ENCODE measurements at places on chromosomes 16 and 17.

- no peak for DNase-seq
Observed at GRCh38 chr16:89922477-89922883, 662 bp upstream of the TUBB3 start.

- no peak for DNase-seq
Observed at GRCh38 chr17:58172369-58173071, 5.7 kb downstream of the OR4D2 start.

GRCh38 chr16:67105246-67105645, 4.5 kb upstream of the PHAF1 start:
- no peak for DNase-seq

DNA sequence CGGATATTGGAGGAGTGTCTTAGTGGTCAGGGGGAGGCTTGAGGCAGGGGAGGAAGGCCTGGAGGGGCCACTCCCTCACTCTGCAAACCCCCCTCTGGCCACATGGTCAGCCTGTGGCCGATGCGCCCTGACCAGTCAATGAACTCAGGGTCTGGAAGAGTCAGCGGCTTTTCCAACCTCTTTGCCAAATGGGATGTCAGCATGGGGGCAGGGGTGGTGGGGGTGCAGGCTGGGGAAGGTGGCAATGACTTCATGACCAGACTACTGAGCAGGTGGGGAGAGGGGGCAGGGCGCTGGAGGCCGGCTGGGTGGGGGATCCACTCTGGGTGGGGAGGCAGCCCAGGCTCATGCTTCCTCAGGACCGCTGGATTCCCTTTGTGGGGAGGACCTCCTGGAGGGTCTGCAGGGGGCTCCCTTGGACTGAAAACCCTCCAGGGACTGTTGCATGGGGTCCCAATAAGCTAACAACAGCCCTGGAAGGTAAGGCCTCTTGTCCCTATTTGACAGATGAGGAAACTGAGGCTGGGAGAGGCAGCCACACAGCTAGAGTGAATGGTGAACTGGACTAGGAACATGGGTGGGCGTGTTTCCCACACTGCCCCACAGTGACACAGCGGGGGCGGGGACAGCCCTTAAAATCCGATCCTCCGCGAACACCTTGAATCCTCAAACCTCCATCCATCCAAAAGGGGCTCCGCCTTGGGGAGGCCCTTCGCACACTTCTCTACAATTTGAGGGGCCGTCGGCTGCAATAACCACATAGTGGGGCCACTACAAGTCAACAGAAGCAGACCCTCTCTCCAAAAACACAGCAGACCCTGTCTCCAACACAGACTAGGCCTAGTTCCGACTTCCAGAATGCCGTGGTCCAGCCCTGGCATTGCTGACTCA, 81.0 kb upstream of the TOB1 start:
- DNase-seq, result no peak

DNA sequence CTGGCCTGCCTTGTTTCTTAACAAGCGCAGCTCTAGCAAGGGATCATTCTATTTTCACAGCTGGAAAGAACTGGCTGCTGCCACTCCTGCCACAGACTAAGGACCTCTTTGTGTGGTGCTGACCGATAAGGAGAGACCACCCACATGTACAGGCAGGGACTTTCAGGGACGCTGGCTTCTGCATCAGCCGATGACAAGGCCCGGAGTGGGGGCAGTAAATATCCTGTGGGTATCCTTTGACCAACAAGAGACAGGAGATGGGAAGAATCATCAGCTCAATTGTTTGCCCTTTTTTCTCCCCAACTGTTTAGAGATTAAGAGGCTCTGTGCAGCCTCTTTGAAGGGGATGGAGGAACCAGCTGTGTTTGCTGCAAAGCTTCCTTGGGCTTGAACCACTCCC, 9.2 kb upstream of the ITPRIPL2 start:
- DNase-seq, result no peak

DNA sequence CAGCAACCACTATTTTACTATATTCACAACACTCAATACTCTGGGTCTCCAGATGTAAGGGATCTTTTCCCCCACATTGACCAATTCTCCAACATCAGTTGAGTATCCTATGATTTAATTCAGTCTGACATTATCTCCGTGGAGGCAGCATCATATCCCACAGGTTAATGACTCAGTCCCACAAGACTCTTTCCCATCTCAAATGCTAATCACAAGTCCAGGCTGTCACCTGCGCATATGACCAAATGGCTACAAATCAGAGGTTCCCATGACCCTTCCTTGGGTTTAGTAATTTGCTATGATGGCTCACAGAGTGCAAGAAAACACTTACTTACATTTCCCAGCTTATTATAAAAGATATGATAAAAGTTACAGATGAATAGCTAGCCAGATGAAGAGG, 18.7 kb downstream of the ACSM3 start:
- DNase-seq, result no peak

DNA sequence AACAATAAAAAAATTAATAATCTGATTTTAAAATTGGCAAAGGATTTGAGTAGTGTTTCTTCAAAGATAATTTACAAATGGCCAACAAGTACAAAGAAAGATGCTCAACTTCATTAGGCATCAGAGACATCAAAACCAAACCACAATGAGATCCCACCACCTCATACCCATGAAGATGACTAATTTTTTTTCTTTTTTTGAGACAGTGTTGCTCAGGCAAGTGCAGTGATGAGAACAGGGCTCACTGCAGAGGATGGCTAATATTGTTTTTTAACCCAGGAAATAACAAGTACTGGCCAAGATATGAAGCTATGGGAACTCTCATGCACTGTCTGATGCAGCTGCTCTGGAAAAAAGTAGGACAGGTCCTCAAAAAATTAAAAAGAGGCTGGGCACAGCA, 14.9 kb downstream of the WDR45B start:
- no peak for DNase-seq

DNA sequence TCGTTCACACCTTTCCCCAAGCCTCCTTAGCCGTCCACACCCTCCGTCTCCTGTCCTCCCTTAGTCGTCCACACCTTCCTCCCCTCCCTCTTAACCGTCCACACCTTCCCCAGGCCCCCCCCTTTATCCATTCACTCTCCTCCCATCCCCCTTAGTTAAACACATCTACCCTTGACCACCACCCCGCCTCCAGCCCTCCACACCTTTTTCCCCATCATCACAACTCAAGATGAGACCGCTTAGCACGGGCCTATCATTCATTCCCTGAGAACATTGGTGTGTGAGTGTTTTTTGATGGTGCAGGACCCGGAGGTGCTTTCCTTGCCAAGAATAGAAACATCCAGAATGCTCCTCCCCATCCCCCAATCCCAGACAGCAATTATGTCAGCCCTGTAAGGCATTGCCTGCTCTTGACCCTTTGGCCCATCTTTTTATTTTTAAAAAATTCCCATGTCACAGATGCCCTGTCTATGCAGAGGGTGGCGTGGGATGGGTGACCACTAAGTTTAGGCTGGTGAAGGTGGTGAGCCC, 1.4 kb downstream of the TENT4B start:
- no peak for DNase-seq

DNA sequence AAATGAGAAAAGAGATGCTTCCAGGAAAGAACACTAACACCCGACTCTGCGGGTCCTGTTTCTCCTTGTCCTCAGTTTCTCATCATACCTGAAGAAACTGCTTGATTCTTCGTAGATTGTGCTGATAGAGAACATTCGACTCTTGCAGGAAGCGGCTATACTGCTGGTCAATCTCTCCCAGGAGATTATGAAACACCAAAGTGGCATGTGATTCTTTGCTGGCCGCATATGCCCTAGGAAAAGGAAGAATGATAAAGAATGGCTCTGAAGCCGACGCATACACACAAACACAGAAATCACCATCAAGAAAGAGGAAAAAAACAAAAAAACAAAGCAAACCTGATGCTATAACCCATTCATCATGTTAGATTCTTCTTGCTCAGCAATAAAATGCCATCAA, 41.8 kb downstream of the STAT3 start:
- DNase-seq, result no peak

DNA sequence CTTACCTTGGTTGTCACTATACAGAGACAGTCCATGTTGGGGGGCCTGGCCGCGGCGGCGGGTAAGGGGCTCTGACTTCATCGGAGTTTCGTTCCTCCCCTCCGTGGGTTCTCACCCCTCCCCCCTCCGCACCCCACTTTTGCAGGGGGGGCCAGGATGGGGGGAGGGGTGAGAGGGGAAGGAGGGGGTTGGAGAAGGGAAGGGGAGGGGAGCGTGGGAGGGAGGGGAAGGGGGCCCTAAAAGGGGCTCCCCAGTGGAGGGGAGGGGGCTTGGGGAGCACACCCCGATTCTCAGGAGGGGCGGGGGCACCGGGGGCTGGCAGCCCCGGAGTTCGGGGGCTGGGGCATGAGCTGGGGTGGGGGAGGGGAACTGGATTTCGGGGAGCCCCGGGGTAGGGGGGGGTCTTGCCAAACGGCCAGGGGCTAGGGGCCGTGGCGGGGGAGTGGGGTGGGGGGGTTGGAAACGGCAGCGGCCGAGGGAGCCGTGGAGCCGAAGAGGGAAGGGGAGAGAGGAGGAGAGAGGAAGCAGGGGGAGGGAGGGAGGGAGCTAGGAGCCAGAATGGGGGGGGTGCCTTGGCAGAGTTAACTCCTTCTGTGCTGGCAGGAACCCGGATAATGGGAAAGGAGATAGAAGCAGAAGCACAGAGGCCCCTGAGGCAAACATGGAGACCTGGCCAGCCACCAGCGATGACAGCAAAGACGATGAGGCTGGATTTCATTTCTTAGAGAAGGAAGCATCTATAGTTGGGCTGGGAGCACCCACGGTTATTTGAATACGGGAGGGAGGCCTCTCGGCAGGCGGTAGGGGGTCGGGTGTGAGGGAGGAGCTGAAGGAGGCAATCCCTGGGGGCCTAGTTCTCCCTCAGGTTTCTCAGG, 2.3 kb downstream of the DLG4 start:
- no peak for DNase-seq

DNA sequence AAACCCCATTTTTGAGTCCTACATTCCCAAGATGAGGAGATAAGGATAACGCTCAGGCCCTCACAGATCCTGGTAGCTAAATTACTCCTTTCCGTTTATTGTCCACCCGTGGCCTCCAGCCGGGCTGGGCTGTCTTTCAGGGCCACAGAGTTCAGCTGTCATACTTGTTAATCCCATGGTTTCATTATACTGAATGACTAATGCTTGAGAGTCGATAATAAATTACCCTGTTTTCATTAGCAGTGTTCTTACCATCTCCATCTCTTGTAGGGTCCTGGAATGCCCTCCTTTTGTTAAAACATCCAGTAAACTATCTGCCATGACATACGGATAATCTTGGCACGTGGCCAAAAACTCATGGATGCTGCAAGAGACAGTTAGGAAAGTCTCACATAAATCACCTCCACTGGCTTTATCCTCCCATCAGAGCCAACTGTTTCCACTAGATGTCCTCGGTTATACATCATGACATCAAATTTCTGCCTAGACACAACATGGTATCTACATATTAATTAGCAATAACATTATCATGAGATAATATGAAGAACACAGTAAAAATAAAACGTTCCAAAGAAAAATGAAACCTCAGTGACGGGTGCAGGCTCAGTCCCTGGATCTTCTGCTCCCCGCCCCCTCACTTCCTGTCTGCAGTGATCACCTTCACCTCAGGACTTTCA, 45.3 kb downstream of the BRD7 start:
- DNase-seq, result no peak

- no peak for DNase-seq
Observed at GRCh38 chr17:77555741-77556291, 402.7 kb upstream of the TNRC6C start.

DNA sequence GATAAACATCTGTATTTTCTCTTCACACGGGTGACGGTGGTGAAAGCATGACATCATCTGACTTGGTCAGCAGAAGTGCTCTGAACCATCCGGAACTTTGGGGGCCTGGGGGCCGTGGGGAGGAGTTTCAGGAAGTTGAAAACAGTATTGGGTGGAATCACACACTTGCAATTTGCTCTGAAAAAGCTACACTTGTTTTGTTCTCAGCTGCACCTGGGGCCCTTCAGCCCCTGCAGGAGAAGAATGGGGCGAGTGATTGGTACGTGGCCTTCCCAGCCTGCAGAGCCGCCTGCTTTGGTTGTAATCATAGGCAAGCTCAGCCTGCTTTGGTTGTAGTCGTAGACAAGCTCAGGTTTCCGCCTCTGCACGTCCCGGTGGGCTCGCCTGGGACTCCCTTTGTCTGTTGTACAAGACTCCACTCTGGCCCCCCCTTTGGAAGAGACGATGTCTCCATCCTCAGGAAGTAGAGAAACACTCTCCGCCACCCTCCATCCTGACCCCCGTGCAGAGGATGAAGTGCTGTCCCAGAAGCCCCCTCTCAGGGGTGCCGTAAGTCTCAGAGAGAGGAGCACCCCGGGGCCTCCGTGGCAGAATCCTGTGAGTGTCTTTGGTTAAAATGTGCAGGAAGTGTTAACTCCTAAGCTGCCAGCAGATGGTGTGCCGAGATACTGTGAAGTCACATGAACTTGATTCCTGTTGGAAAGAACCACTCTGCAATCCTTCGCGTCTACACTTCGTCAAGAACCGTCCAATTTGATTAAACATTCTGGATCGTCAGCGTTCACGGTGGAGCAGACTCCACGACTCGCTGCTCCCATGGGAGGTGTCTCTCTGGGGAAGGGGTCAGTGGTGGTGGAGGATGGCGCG, 5.4 kb downstream of the BANP start:
- DNase-seq, result peak; percentile 70

GRCh38 chr16:70577256-70577698, 53.7 kb downstream of the SF3B3 start:
- no peak for DNase-seq

DNA sequence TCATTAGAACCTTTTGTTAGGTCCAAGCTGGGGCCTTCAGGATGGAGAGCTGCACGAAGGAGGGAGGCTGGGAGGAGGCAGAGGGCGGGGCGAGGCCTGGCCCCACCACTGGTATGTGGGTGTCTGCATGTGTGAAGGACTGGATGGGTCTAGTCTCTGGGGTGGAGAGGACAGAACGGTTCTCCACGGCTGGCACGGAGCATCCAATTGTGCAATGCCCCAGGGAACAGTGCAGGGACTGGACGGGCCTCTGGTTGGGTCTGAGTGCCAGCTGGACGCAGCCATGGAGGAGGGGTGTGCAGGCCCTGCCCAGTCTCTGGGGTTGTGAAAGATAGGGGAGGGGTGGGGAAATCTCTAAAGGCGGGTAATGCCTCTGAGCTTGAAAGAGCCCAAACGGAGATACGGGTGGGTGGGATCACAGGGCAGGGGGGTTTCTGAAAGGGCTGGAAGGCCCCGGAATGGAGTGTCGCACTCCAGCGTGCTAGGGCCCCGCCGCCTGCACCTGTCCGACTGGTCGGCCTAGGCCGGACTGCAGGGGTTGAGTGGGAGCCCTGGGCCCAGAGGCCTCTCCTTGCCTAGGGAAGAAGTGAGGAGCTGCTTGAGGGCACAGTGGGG, 1.6 kb downstream of the PPL start:
- no peak for DNase-seq

GRCh38 chr17:42274812-42275526, 1.2 kb downstream of the STAT5B start:
- DNase-seq, result no peak

- DNase-seq, result no peak
Observed at GRCh38 chr17:61247439-61247838, 152.2 kb upstream of the TBX2 start.

GRCh38 chr17:78421534-78422266, 43.3 kb downstream of the PGS1 start:
- DNase-seq, result peak; percentile 61

DNA sequence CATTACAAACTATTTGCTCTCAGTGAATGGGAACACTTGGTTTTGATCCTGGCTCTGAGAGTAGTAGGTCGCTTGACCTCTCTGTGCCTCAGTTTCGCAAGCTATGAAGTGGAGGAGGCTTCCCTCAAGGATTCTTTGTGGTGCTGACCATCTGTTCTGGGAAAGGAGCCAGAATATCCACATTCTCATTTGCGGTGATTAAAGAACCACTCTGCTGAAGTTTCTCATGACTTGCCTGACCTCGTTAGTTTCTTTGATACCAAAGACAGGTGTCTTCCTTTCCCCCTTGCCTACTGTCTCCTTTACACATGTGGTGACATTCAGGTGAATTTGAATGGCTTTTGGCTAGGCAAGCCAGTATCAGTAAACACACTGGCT, 116.0 kb downstream of the SNX29 start:
- no peak for DNase-seq
